ENCODE measurements at places on chromosomes 12 and 14.

GRCh38 chr12:107571492-107571891 lies 114.1 kb upstream of the PWP1 start:
- no peak for DNase-seq

- DNase-seq = no peak
Measured at GRCh38 chr14:22509036-22509709, 79.9 kb downstream of the DAD1 start.

DNA sequence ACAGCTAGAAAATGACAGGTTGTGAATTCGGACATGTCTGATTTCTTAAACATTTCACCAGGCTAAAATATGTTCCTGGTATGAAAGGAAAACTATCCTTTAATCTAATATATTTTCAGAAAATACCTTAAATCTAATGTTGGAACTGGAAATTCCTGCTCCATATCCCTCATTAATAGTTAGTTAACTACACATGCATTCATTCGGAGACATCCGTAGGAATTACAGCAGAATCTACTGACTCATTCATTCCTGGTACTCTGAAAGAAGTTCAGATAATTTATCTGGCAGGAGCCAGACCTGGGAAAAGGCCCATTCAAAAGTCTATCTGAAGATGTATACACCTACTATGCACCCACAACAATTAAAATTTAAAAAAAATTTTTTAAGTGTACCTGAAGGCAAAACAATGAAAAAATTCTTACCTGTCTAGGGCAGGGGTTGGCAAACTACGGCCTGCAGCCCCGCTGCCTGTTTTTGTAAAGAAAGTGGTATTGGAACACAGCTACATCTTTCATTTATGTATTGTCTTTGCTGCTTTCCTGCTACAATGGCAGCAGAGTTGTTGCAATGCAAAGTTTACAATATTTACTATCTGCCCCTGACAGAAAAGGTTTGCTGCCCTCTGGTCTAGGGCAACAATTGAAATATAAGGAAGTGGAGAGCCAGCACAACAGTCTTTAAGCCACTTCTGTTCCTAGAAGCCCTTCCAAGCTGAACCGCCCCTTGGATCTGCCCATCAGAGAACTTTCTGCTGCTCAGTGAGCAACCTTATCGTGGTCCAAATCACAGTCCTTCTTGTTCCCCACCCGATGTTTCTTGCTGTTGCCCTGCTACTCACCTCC lies 17.9 kb upstream of the NFYB start:
- DNase-seq = no peak

GRCh38 chr12:1838994-1839365 lies 18.6 kb downstream of the LRTM2 start:
- DNase-seq = no peak

GRCh38 chr14:99800781-99801180 lies 7.6 kb downstream of the EML1 start:
- DNase-seq = no peak

DNA sequence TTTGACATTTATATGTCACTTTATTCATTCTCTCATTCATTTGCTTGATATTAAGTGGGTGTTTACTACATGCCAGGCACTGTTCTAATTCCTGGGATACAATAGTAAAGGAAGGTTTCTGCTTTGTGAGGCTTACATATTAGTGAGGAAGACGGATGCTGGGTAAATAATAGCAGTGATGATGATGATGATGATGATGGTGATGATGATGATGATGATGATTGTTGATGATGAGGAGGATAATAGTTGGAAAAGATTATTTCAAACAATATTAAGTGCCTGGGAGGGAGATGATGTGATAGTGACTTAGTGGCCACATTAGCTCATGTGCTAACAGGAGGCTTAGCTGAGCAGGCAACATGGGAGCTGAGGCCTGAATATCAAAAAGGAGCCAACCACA lies 19.3 kb upstream of the TMEM233 start:
- no peak for DNase-seq

DNA sequence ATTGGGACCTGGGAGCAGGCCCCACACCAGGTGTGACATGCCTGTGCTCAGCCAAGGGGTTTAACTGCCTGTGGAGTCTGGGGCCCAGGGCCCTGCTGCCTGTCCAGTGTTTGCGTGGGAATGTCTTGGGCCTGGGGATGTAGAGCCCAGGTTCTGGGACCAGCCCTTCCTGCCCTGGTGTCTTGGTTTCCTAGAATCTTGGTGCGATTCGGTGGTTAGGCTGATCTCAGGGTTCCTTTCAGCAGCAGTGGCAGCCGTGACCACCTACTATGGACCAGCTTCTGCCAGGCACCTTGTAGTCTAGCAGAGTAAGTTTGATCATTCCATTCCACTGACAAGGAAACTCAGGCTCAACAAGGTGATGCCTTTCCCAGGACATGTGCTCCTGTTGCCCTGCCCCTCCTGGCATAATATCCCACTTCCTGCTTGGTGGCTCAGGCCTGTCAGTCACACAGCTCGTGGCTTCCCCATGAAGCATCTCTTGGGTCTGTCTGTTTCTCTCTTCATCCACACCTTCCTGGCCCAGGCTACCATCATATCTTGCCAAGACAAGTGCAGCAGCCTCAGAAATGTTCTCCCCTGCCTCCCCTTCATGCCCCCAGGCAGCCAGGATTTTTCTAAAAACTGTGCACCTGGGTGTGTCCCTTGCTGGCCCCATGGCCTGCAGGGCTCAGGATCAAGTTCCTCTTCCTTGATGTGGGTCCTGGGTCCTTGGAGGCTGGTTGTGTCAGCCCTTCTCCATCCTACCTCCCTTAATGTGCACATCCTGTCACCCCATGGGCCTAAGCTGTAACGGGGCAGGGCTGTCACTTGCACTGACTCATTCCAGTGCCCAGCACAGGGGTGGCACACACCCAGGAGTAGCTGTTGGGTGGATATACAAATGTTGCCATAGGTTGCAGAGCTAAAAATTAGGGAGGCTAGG lies 101.6 kb downstream of the SLC25A47 start:
- DNase-seq = no peak

DNA sequence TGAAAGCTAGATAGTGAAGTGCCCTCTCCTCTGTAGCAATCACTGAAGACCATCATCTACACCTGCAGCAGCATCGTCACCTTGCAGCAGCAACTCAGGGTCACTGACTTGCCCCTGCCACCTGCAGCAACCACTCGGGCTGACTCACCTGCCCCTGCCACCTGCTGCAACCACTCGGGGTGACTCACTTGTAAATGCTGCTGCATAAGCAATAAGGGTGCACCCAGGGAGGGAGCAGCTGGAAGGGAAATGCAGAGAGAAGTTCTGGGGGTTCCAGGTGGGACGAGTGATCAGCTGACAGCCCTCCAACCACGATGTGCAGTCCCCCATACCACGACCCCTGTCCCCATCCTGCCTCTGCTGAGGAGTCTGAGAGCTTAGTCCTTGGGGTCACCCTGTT lies 357.1 kb upstream of the SFSWAP start:
- DNase-seq = no peak

- DNase-seq = no peak
Measured at GRCh38 chr12:52344111-52344510, 22.9 kb upstream of the KRT83 start.

- no peak for DNase-seq
Measured at GRCh38 chr12:62129291-62129690, 130.9 kb upstream of the USP15 start.
